ENCODE measurements at places on chromosomes 12 and 14.

DNA sequence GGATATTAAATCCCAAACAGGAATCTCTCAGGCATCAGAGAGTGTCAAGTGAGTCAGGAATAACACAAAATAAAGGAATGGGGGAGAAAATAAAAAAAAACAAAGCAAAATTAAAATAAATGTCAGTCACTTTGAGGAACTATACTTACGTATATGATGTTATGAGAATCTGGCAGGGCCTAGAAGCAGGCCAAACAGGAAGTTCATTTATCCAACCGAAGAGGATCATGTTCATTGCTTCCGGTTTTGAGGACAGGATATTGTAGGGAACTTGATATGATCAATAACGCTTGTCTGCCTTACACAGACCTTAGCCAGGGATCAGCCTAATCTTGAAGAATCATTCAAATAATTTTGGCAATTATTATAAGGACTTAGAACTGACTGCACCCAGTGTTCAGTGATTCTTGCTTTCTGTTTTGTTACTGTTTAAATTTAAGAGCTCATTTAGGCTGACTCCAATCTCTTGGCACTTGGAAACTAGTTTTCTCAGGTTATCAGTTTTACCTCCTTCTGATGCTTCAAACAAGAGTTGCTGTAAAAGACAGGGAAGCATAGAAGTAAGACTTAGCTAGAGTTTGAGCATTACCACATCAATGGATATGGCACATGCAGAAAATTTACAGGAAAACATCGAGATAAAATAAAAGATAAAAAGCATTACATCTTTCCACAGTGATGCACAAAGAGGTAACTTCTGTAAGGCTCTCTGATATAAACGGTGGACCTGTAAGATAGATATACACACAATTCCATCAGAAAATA lies 53.4 kb downstream of the ZFC3H1 start:
- DNase-seq: no peak

GRCh38 chr12:94143951-94144350 lies 4.4 kb upstream of the PLXNC1 start:
- DNase-seq: no peak

DNA sequence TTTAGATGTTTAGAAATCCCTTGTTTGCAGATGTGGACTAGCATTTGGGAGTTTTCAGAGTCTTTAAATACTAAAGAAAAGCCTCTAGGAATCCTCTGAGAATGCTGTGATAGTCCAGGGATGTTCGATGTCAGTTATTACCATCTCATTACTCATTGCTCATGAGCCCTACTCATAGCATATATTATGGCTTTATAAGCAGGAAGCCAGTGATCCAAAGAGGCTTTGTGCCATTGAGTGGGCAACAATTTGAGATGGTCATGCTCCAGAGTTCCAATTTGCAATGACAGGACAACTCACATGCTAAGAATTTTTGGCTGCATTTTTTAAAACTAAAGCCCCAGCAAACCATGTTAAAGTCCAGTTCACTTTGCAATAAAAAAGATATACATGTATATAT lies 163.0 kb downstream of the OTOGL start:
- DNase-seq: no peak

DNA sequence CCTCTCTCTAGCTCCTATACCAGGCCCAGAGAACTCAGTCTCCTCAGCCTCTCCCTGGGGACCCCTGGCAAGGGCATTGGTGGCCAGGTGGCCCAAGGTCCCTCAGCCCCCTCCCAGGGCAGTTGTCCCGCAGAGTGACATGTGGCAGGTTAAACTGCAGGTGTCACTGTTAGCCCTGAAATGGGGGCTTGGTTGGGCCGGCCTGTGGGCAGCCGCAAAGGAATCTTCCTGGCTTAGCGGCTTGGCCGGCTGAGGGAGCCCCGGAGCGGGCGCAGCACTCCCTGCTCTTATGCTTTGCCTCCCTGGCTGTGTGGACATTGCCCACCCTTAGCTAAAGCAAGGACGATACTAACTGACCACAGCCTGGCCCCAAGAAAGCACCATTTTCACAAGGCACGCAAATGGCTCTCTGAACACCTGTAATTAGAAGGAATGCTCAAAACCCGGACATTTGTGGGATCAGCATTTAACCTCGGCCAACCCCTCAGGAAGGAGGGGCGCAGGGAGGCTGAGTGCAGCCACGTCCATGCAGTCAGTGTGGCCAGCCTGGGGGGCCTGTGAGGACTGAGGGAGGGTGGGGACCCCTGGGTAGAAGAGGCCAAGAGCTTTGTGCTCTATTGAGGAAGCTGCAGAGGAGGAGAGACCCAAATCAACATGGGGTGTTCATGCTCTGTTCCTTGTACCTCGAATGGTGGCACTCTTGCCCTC lies 82.2 kb downstream of the PAPOLA start:
- no peak for DNase-seq

DNA sequence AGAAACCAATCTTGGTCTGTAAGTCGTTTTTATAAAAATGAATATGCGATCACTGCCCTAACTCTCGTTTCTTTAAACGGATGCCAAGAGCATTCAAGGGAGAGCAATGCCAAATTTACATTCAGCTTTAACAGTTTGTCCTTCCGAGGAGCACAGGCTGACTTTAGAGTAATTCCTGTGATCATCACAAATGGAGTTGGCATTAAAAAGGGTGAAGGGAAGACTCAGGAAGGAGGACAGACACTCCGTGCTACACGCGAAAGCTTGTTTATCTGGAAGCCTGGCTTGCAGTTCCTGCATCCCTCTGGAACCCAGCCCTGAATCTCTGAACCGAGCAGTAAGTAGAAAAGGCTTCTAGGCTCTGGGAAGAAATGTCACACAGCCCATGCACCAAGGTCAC lies 78.4 kb downstream of the PAPOLA start:
- DNase-seq: no peak

DNA sequence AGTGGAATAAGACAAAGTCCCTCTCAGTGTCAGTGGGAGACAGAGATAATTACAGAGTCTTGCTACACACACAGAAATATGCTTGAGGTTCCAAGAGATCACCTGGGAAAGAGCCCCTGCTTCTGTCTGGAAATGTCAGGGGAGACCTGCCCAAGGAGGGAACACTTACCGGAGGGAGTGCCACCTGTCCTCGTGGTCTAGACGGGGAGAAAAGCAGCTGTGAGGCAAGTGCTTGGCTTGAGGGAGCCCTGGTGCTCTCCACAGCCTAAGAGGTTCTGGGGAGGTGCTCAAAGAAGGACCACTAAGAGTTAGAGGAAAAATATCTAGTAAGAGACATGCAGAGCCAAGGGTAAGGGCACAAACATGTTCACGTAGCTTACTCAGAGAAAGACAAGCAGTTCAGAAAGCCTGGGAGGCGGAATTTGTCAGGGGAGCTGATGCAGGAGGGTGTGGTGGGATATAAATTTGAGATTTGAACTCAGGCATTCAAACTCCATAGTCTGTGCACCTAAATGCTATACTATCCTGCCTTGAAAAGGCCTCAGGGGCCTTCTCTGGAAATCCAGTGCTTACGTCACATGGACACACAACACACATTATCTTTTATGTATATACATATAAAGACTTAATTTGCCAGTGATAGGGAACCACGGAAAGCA lies 38.2 kb upstream of the GNPNAT1 start:
- no peak for DNase-seq

GRCh38 chr12:92080911-92081285 lies 64.7 kb downstream of the BTG1 start:
- no peak for DNase-seq

GRCh38 chr12:99984271-99985128 lies at the start of gene ANKS1B:
Gene ANKS1B, minus strand, starts transcription at chr12:99984936. Its CDS starts 699 bp downstream, at chr12:99984237.
- DNase-seq: no peak

DNA sequence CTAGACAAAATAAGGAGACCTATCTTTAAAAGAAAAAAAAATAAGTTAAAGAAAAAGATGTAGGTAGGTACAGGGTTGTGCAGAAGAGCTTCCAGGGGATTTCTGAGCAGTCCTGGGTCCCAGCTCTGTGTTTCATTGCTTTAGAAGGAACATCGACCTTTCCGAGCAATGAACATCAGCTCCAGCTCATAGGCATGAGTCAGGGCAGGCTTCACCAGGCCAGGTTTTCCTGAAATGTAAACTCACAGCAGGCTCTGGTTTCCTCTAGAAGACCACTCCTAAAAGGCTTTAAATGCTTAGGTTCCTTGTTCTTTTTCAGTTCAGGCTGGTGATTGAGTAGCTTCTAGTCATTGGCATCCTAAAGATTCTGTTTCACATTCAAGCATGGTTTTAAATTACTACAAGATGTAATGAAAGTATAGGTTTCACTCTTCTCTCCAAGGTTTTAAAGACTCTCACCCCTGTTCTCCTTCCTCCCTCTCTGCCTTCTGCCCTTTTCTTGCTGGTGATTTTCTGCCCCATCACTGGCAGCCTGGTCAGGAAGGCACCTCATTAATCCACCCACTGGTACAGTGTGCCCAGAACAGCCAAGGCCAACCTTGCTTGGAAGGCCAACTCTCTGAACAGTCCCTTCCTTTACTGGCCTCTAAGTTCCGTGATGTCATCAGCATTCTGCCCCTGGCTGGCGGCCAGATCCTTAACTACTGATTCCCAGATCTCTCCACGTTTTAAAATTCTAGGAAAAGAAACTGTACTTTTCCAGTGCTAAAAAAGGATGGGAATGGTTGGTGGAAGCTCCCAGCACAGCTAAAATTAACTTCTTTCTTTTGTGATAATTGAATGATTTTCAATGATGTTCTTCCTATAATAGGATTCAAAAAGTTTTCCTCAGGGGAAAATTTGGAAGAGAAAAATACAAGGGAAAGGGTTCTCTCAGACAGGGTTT lies 109.4 kb upstream of the HIF1A start:
- DNase-seq: no peak

GRCh38 chr14:92724516-92725340 lies 23.7 kb downstream of the LGMN start:
- no peak for DNase-seq

DNA sequence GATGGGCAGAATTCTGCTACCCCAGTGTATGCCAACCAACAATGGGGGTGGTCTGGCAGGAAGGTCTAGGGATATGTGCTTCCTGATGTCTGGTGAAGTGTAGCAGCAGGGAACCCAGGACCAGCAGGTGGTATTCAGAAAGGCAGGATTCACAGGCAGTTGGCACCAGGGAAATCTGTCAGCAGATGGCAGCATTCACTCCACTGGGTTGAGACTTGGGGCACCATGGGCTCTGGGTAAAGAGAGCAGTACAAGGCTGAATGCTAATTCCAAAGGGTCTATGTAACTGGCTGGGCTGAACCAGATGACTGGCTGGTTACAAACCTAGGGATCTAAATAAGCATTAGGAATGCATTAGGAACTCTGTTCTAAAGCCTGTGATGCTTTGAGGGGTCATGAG lies 466.9 kb upstream of the STXBP6 start:
- no peak for DNase-seq
